Activated CD4-positive, alpha-beta T cell treated with anti-CD3 and anti-CD28 coated beads, Interleukin-10, Interleukin-2, amounts not matched to agents 100 ng/mL and 50 ng/mL, durations not matched to agents 16 hours and 8 hours (primary cell): ENCODE measurements at places on chromosomes 7 and 10.

DNA sequence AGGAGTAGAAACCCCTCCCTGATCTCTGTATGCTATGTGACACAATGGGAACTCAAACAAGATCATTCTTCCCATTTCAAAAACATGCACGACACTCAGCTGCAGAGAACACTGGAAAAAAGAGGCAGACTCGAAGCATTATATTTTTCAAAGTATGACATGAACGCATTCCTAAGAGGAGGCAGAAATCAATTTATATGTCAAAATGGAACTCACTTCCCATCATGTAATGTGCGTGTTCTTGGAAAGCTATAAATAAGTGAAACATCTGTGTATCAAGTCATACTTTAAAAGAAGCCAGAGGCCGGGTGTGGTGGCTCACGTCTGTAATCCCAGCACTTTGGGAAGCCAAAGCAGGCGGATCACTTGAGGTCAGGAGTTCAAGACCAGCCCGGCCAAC lies 142.7 kb downstream of the ICA1 start:
- no peak for DNase-seq

GRCh38 chr7:32616625-32617024 lies 121.3 kb downstream of the AVL9 start:
- DNase-seq: no peak

GRCh38 chr7:121397822-121398221 lies 1.7 kb upstream of the FAM3C start:
- DNase-seq: no peak

DNA sequence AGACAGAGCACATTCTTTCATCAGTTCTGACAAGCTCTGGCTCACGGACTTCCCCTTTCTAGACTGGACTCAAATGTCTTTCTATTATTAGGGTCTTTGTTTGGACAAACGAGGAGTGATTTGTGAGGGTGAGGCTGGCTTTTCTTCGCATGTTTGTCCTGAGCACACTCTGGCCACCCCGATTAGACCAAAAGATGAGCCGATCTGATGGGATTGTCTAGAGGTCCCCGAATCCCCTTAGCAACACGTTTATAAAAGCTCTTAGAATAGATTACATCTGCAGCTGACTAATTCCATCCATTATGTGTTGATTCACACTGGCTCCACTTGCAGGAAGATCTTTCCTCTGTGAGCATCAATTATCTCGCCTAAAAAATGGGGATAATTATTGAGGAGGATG lies 675.4 kb upstream of the AUTS2 start:
- no peak for DNase-seq

- DNase-seq: no peak
Measured at GRCh38 chr10:124648131-124648475, 96.1 kb downstream of the FAM53B start.

DNA sequence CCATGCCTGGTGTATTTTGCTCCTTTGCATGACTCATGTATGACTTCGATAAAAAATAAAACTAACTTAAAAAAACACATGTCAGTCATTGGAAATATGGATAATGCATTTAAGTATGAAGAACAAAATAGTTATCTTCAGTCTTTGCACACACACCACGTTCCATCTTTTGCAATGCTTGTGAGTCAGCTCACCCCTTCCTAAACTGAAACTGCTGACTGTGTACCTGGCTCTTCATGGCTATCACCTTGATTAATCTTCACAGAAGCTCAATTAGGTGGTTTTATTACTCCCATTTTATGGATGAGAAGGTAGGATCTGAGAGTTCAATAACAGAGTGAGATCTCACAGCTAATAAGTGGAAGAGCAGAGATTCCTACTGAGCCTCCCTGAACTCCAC lies 79.5 kb downstream of the CARD11 start:
- DNase-seq: no peak

DNA sequence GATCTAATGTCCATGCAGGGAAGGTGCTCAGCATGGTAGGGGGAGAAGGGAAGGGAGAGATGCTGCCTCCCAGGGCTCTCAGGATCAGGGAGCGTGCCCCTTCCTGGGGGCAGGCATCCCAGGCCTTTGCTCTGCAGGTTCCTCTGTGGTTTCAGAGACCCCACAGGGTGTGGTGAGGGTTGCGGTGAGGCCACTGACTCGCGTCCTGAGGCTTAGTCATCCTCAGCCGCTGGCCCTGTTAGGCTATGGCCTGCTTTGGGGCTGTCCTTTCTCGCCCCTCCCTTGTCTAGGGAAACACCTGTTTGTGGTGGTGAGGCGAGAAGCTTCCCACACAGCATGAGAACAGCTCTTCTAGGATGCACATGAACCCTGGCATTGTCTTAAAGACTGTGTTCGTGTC lies 558.3 kb upstream of the FOXK1 start:
- DNase-seq: no peak

DNA sequence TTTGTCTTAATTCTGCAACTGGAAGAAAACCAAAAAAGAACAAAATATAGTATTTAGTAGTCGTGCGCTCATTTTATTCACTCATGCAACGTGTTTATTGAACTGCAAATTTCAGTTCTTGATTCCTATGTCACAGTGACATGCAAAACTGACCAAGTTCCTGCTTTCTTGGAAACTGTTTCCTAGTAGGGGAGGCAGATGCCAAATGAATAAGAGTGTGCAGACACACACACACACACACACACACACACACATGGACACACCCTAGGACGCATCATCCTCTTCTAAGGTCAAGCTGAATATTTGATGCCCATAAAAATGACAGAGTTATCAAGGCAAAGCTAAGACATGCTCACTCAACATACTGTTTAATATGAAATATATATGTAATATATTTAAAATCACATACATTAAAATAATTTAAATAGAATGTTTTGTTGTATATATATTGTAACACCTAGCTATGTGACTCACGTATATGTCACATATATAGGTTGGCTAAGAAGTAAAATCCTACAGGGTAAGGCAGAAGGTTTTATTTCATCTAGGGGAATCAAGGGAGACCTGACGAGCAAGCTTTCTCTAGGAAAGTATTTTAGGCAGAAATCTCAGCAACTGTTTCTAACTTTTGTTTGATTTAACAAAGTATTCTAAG lies 79.6 kb downstream of the SVIL start:
- DNase-seq: no peak

- peak; percentile 81 for DNase-seq
Measured at GRCh38 chr10:79320820-79321493, 26.3 kb upstream of the PPIF start.

- DNase-seq: no peak
Measured at GRCh38 chr10:86067436-86068050, 299.1 kb downstream of the GRID1 start.

GRCh38 chr7:2037808-2038522 lies 194.8 kb downstream of the MAD1L1 start:
- peak; percentile 27 for DNase-seq

GRCh38 chr10:26386781-26387180 lies 51.4 kb upstream of the APBB1IP start:
- DNase-seq: peak; percentile 23

DNA sequence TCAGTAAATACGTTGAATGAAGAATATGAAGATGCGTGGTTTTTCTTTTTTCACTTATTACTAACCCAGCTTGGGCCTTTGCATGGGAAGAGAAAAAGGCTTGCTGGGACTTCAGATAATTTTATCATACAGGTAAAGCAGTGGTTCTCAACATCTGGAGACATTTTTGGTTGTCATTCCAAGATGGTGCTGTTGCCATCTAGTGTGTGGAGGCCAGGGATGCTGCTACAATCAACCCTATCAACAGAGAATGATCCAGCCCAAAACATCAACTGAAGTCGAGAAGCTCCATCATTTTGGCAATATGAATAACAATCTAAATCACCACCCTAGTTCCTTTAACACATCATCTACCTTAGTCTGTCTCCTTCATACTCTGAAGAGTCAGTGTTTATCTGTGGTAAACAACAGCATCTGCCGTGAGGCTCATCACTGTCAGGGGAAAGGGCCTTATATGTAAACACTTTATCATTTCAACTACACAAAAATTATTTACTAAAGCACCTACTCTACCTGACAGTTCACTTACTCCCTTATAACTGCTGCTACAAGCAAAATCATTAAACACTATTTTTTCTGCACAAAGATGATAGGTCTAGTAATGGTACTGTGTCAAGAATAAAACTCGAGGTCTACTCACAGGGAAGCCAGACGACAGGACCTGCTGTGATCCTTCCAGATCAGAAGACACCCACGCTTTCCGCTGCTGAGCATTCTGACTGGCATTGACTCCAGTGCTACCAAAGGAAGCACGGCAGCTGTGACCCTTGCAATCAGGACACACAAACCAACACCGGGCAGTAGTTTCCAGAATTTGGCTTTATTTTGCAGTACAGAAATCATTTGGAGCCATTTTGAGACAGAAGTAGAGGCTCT lies 48.6 kb downstream of the GDI2 start:
- no peak for DNase-seq

- no peak for DNase-seq
Measured at GRCh38 chr10:21364196-21365114, 161.0 kb downstream of the SKIDA1 start.

DNA sequence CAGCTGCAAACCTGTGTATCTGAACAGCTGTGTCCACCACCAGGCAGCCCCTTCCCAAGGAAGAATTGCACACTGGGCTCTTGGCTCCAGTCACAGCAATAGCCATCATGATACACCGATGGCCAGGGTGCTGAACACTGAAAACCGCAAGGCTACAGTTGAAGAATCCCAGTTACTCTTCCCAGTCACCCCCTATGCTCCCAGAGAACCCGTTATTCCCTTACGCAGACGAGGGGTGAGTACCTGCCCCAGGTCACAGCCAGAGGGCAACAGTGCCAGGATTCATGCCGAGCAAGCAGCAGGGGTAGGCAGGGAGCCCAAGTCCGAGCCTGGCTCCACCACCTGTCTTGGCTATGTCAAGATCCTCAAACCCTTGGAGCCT lies 57.8 kb downstream of the RASGEF1A start:
- no peak for DNase-seq

DNA sequence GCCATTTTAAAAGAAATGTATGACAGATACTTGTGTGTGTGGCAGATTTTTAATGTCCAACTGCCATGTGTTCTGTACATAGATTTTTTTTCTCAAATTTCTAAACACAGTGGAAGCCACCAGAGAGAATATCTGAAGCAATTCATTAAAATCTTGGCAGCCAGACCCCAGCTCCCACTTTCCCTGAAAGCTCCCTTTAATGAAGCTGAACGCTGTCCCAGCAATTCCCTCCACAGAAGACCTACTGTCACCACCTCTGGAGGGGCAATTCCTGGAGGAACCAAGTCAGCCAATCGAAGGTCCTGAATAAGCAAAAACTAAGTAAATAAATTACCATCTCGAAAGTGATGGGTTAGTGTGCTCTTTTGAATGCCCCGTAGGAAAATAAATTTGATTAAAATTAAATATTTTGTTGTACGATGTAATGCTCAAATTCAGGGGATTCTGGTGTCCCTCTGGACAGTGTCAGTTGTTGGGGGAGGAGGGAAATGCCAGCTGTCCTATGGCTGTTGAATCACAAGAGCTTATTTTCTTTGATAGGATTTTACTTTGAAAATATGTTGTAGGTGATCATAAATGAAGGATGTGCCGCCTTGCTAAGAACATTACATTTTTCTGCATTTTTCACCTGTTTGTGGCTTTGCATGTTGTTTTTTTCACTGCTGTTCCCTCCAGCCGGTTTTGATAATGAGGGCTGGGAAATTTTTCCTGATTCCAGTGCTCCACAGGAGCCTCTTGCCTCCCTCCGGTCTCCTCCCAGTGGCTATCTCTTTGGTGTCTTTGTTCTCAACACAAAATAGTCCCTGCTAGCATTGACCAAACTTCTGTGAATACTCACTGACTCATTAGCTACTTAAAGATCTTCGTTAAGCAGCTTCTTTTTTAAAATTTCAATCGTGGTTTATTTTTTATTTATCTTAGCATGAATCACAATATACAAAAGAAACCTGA lies 9.2 kb upstream of the GSAP start:
- DNase-seq: no peak

- no peak for DNase-seq
Measured at GRCh38 chr10:70564901-70565351, 37.6 kb downstream of the PRF1 start.

DNA sequence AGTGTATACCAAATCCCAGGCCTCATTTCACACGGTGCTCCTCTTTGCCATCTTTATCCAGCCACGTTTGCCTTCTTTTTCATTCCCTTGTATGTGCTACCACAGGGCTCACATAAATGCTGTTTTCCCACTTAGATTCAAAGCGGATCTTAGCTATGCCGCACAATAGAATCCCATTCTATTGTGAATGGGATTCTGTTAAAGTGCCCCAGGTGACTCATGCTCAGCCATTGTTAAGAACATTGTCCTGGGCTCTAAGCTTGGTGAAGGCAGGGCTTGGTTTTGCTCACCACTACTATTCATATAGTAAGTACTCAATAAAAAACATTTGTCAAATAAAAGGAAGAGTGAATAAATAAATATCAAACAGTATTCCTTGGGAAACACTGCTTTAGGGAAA lies 72.3 kb upstream of the PHYHIPL start:
- DNase-seq: no peak

- DNase-seq: no peak
Measured at GRCh38 chr7:44498230-44498954, 7.9 kb upstream of the NUDCD3 start.

GRCh38 chr10:51196508-51197175 lies 122.4 kb downstream of the PRKG1 start:
- no peak for DNase-seq

DNA sequence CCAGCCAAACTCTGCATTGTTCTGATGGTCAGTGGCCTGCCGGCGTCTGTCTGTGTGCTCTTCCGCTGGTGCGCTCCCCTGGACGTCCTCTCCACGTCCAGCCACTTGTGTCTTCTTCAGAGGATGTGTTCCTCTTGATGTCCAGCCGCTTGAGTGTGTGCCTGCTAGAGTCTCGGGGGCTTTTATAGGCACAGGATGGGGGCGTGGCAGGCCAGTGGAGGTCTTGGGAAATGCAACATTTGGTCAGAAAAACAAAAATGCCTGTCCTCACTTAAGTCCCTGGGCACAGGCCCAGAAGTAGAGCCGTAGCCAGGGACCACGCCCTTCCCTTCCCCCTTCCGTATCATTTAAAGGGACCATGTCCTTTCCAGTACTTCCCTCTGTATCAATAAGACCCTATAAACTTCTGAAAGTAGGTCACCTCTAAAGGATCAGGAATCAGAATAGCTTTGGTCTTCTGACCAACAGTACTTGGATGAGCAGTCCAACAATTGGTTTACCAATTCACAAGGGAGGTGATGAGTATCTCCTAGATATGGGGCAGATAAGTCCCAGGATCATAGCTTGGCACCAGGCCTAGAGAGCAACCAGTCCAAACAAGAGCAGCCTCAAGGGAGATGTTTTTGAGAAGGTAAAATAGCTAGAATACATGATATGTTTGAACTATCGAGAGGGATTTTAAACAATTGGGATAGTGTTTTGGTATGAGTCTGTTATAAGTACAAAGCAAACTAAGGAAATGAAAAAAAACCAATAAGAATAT lies 32.2 kb upstream of the PNLIPRP3 start:
- DNase-seq: no peak

GRCh38 chr7:13179775-13180523 lies 492.5 kb downstream of the ARL4A start:
- DNase-seq: no peak
